ENCODE measurements at places on chromosomes 13 and 19.

DNA sequence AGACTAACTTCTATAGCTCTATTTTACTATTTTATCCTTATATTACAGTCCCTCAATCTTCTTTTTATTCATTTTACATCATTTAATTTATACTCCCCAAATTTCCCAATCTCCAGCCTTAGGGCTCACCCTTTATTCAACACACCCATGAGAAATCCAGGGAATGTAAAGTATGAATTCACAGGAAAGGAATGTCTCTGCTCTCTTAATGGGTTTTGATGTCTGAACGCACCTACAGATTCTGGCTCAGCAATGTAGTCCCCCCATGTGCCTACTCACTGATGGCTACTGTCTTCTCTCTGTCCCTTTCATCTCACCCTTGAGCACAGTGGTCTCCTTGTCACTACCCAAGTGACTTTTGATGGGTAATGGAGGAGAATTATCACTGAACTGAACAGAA lies 32.8 kb downstream of the TNFSF13B start:
- DNase-seq: no peak

DNA sequence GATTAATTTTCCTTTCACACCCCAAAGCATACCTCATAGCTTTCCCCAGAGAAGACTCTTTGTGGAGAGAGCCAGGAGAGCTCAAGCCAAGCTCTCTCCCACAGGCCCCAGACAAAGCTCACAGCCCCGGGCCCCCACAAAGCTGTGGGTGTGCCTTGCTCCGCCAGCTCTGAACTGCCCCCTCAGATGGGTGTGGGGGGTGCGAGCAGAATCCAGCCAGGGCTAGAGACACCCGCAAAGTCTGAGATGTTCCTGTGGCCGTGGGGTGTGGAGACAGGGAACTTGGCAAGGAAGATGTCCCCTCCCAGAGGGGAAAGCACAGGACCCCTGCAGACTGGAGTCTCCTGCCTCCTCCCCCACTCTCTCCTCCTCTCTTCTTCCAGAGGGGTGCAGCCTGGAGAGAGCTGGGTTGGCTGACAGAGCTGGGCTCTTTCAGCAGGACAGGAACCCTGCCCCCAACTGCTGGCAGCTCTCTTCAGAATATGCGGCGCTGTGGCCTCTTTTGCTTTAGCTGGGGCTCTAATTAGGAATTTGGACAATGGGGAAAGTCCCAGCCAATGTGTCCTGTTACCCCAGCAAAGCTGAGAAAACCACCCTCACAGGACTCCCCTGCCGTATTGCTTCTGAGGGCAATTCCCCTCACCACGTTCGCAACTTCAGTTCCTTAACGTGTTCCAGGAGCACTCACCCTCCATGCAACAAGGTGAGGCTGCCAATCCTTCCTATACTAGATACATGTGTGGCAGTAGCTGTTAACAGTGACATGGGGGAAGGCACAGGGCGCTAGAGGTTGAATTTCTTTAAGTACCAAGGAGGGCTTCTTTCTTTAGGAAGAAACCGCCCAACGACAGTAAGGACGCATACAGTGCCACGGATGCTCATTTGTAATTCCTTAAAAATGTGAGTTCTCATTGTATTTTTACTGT lies 170.0 kb downstream of the COL4A1 start:
- DNase-seq: no peak

DNA sequence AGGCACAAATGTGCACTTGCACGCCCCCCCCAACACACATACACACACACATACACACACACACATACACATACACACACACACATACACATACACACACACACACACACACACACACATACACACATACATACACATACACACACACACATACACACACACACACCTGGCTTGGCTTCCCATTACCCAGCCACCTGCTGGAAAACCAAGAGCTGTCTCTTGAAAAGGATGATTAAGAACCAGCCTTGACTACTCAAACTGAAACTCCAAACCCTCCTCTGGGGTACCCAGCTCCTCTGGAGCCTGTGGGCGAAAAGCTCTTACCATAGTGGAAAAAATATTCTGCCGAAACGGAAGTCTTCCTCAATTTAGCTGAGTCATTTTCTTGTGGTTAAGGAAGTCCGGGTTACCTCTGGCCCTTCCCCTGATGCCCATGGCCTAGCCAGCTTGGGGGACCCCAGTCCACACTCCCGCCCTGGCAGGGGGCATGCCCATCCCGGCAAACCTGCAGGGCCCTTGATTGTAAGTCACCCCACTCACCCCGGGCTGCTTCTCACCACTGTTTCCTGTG lies 21.9 kb downstream of the CEBPA start:
- DNase-seq: no peak

GRCh38 chr19:15381429-15381828 lies 1.8 kb upstream of the AKAP8 start:
- no peak for DNase-seq

GRCh38 chr13:71499235-71499634 lies 367.8 kb downstream of the DACH1 start:
- no peak for DNase-seq

- no peak for DNase-seq
Observed at GRCh38 chr13:40624986-40625385, 41.5 kb downstream of the FOXO1 start.

GRCh38 chr19:862581-863314 lies 3.3 kb downstream of the CFD start:
- DNase-seq: no peak

- DNase-seq: no peak
Observed at GRCh38 chr13:74452176-74452575, 318.0 kb upstream of the KLF12 start.

- DNase-seq: no peak
Observed at GRCh38 chr13:86760620-86761019, 910.6 kb upstream of the SLITRK5 start.

DNA sequence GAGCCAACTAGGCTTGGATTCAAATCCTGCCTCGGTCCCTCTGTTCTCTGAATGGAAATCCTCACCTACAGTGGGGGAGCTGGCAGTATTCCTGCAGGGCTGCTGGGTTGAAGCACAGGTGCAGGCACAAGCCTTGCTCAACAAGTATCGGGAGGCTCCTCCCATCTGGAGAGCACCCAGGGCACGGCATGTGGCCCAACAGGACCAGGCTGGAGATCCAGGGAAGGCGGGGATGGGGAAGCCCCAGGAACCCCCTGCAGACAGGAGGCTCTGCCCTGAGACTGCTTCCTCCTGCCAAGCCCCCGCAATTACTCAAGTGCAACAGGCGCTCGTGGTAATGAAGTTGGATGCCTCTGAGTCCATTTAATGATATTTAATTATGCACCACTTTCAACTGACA lies 128.0 kb upstream of the VSTM2B start:
- DNase-seq: no peak

GRCh38 chr13:89923736-89924135 lies 1423.8 kb upstream of the MIR17HG start:
- no peak for DNase-seq

- DNase-seq: no peak
Observed at GRCh38 chr13:81051873-81052272, 710.9 kb upstream of the SPRY2 start.

GRCh38 chr19:29563486-29564101 lies 37.8 kb downstream of the VSTM2B start:
- no peak for DNase-seq

GRCh38 chr13:109999659-110000533 lies 213.5 kb upstream of the IRS2 start:
- no peak for DNase-seq

GRCh38 chr13:38421590-38422560 lies 72.2 kb downstream of the UFM1 start:
- DNase-seq: no peak

DNA sequence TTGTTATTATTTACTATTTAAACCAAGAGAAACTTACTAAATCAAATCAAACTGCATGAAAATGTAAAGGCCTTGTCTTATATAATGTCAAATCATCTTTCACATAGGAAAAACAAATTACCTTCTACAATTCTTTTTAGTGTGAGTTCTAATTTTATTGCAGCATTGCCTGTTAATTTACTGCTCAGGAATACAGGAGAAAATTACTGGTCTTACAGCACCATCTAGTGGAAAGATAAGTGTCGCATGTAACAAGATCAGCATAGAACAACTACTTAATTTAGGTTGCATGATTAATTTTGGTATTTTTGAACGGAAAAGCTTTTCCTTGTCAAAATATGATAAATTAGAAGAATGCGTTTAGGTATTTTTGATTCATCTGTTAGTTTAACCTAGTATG lies 502.7 kb downstream of the UQCRFS1 start:
- DNase-seq: no peak

GRCh38 chr13:109301276-109301675 lies 485.1 kb downstream of the IRS2 start:
- DNase-seq: no peak

GRCh38 chr13:95479731-95480130 lies 72.8 kb upstream of the CLDN10 start:
- DNase-seq: no peak

- DNase-seq: no peak
Observed at GRCh38 chr13:43235028-43235427, 211.6 kb downstream of the DNAJC15 start.

GRCh38 chr13:35832551-35832950 lies 298.6 kb downstream of the DCLK1 start:
- DNase-seq: no peak

- no peak for DNase-seq
Observed at GRCh38 chr19:14425696-14426138, 6.6 kb upstream of the DDX39A start.

DNA sequence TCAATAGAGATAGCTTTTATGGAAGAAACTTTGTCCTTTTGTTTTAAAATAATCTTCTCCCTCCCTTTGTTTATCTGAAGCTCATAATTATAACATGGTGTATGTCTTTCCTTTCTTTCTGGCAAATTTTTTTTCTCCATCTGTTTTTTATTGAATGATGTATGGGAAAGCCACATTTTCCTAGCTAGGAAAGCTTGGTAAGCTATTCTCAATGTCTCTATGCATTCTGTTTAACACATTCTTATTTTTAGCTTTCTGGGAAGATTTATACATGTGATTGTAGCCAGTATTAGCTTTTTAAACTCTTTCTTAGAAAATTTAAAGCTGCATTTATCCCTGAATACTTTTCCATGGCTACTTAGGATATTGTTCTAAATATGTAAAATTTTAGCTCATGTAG lies 124.9 kb upstream of the CSNK1A1L start:
- DNase-seq: no peak

DNA sequence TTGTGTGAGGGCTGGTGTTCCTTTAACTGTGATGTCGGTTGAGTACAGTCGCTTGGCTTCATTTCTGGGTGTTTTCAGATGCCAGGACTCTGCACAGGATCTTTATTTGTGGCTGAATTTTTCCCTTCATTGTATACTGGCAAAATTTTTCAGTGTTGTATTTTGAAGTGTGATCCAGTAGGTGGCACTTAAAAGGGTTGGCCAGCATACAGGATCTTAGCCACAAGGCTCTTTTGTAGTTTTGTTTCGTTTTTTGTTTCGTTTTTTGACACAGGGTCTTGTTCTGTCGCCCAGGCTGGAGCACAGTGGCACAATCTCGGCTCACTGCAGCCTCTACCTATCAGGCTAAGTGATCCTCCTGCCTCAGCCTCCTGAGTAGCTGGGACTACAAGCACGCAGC lies 8.7 kb downstream of the FCAR start:
- no peak for DNase-seq

DNA sequence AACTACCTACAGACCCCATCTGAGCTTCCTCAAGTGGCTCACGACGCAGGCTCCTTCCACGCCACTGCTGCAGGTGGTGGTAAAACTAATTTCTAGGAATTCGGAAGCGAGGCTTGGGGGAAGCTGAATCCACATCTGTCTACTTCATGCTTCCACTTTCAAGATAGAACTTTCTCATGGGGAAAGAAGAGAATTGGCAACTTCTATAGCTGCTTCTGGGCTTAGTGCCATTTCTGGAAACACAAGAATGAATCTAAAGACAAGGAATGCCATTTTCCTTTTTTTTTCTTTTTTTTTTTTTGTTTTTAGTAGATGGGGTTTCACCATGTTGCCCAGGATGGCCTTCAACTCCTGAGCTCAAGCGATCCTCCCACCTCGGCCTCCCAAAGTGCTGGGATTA lies 2.8 kb upstream of the NLRP12 start:
- no peak for DNase-seq

DNA sequence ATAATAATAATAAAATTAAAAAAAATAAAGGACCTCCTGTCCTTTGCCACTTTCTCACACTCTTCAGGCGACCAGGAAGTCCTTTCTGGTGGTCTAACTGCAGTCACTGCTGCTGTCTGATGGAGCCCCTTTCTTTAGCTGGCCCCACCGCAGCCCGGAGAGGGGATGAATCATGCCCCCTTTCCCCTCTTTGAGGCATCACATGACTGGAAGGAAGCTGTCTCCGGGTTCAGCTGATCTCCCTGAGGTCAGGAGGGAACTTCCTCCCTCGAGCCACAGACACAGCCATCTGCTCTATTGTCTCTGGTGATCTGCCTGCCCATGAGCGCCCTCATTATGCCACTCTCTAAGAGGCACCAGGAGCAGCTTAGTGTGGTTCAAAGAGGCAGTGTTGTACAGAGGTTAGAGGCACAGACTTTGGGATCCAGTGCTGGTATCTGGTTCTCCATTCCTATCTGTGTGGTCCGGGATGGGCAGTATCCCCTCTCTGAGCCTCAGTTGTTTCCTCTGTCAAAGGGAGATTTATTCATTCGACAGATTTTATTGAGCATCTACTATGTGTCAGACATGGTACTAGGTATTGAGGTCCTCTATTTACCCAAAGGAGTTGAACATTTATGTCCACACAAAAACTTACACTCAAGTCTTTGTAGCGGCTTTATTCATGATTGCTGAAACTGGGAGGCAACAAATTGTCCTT lies 30.0 kb downstream of the VAV1 start:
- no peak for DNase-seq

DNA sequence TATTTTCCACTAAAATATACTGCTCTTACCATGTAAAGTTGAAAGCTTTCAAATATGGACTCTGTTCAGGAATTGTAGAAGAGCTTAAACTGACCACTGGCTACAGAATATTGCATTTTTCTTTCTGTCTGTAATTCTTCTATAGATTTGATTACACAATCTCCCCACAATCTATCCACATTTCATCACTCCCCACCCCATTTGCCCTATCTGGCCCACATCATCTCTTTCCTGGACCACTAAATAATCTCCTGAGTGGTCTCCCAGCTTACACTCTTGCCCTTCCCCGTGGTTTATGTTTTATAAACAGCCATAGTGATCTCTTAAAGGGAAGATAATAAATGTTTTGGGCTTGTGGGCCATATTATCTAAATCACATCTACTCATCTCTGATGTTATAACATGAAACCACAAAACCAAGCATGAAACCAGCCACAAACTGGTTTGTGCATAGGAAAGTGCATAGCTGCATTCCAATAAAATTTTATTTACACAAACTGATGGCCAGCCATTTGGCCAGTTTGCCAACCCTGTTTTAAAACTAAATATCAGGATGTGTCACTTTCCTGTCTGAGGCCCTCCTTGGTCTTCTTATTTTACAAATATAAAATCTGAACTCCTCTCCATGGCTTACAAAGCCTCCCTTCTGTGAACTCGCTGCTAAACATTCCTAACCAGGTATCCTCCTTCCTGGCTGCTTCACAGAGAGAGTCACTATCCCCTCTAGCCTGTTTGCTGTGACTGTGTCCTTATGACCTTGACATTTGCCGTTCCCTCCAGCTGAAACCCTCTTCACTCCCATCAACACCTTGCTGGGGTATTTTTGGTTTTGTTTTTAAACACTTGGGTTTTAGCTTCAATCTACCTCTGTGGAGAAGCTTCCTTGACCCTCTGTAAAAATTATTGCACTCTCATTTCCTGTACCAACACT lies 500.9 kb downstream of the GPC6 start:
- no peak for DNase-seq
